ENCODE measurements at places on chromosomes 12 and 14.

DNA sequence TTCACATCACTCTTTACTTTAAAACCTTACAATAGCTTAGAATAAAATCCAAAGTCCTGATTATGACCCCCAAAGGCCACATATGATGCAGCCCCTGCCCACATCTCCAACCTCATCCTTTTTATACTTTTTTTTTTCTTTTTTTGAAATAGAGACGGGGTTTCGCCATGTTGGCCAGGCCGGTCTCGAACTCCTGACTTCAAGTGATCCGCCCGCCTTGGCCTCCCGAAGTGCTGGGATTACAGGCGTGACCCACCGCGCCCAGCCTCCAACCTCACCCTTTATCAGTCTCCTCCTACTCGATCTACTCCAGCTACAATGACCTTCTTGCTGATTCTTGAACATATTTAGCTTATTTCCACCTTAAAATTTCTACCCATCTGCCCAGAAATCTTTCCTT is 1.2 kb upstream of the MAPKAPK5 start:
- DNase-seq = no peak

GRCh38 chr14:68466491-68466977 is 326.3 kb downstream of the ZFP36L1 start:
- no peak for DNase-seq

- no peak for DNase-seq
Measured at GRCh38 chr12:105368047-105368646, 37.7 kb downstream of the C12orf75 start.

DNA sequence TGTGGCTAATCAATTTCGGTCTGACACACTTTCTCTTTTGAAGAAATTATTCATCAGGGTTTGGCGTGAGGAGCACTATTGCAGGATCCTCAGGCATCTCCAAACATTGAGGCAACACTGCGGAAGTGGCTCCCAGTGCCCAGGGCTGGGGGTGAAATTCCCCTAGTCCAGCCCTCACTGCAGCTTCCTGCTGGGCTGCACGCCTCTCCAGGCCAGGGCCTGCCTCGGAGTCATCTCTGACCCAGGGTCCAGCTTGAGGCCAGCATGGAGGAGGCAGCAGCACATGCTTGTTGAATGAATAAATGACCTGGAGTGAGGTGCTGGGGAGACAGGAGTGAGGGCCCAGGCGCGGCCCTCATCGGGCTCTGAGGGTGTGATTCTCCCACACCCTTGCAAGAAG is 36.0 kb upstream of the TDRD9 start:
- DNase-seq = no peak

GRCh38 chr14:80047761-80048160 is 163.5 kb downstream of the DIO2 start:
- DNase-seq = no peak

DNA sequence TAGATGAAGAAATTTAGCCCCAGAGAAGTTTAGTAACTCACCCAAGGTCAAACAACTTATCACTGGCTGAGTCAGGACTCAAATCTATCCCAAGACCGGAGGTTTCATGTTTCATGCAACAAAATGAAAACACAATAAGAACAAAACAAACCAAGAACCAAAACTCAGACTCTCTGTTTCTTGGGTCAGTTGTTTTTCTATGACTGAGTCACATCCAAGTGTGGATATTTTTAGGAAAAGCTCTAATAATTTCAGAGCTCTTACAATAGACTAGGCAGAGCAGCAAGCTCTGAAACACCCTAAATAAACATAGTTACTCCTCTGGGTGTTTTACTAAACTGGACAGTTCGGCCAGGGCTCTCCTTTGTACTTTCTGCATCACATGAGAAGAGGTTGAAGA is 87.6 kb upstream of the PRB2 start:
- no peak for DNase-seq

- no peak for DNase-seq
Measured at GRCh38 chr12:111339321-111339938, 29.5 kb downstream of the PHETA1 start.

- no peak for DNase-seq
Measured at GRCh38 chr14:96104469-96105057, 65.4 kb downstream of the C14orf132 start.

DNA sequence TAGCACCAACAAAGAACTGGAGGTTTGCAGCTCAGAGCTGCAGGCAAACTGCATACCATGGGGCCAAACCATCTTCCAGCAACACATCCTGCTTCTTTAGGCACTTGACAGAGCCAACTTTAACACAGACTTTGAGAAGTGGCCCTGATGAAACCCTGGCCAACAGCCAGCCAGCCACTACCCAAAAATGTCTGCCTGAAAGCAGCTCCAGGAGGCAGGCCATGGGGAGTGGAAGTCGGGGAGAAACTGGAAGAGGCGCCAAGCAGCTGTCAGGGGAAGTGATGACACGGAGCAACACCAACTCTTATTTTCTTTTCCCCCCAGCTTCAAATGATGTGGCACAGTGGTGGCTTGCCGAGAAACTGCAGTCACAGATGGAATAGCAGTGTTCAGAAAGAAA is 110.9 kb upstream of the PLXNC1 start:
- no peak for DNase-seq

DNA sequence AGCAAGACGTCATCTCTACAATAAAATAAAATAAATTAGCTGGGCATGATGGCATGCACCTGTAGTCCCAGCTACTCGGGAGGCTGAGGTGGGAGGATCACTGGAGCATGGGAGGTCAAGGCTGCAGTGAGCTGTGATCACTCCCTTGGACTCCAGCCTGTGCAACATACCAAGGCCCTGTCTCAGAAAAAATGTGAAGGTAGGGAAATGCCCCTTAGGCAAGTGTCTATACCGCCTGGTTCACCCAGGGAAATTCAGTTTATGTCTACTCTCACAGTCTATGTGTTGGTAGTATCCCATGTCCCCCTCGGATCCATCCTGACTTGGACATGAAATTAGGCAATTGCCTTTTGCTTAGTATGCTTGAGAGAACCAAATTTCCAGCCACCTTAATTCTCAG is 88.4 kb upstream of the TMEM132C start:
- DNase-seq = no peak

DNA sequence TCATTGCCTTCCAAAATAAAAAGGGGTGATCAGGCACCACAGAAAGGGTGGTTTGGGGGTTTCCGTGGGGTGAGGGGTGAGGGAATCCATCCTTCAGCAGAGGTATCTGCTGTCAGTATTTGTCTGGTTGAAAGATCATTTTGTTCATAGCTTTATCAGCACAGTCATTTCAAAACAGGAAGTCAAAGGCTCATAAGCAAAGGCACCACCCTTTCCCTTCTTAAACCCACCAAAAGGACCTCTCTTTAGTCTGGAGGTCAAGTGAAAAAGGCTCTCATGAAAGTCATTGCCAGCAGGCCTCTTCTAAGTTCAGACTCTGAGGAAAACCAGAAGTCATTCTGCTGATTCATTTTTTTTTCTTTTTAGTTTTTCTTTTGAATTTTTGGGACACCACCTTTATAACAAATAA is 6.2 kb downstream of the CHST11 start:
- DNase-seq = no peak

- DNase-seq = no peak
Measured at GRCh38 chr14:92472860-92473259, 40.7 kb upstream of the RIN3 start.

All from NCI-H1417 treated with DMSO at 0.1 percent for 48 hours (cell line).